ENCODE measurements at places on chromosomes 13 and 19.

- DNase-seq: peak; percentile 81
Measured at GRCh38 chr19:46408664-46409039, 4.7 kb downstream of the CCDC8 start.

DNA sequence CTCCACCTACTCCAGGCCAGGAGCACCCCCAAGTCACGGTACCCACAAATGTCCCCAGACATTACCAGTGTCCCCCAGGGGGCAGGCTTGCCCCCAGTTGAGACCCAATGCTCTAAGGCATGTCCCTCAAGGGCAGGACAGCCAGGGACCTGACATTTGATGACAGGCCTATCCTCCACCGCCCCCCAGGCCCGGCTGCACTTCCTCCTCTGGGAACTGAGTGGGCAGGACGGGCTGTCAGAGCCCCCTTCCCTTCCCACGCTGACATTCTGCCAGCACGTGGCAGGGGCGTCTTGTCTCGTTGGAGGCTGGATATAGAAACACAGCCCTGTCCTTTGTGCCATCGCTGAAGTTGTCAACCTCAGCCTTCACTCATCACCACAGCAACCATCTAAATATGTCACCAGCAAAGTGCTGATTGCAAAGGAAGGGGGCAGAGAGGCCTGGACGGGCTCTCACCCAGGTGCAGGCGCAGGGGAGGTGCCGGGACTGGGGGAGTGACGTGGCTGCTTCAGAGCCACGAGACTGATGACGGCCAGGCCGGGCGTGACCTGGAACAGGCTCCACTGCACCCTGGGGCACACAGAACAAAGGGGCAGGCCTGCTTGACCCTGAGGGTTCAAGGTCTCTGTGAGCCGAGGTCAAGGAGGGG lies 38.4 kb downstream of the GNG7 start:
- DNase-seq: peak; percentile 60

GRCh38 chr19:47352095-47352494 lies 3.0 kb downstream of the DHX34 start:
- DNase-seq: peak; percentile 37

- no peak for DNase-seq
Measured at GRCh38 chr19:40741527-40742390, 8.5 kb downstream of the ACTMAP start.

GRCh38 chr13:19088416-19088815 lies 93.2 kb downstream of the TUBA3C start:
- no peak for DNase-seq

GRCh38 chr19:46373491-46374359 lies 26.8 kb downstream of the PPP5C start:
- peak; percentile 93 for DNase-seq

DNA sequence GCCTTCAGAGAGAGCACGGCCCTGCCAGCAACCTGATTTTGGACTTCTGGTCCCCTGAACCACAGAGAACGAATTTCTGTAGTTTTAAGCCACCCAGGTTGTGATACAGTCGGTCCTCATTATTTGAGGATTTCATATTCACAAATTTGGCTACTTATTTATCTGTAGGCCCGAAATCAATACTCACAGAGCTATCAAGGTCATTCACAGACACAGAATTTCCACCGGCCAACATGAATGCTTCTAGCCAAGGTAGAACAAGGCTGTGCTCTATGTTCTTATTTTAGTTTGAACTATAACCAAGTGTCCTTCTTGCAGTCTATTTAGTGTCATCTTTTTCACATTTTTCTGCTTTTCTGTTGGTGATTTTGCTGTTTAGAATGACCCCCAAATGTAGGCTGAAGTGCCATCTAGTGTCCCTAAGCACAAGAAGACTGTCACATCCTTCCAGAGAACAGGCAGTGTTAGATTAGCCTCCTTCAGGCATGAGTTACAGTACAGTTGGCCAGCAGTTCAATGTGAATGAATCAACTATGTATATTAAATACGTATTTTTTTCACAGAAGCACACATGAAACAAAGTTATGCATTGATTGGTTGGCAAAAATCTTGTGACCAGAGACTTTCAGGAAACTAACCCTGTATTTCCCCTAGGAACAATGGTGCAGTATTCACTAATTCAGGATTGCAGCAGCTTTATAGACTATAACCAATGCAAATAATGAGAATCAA lies 63.5 kb downstream of the C13orf42 start:
- DNase-seq: no peak

DNA sequence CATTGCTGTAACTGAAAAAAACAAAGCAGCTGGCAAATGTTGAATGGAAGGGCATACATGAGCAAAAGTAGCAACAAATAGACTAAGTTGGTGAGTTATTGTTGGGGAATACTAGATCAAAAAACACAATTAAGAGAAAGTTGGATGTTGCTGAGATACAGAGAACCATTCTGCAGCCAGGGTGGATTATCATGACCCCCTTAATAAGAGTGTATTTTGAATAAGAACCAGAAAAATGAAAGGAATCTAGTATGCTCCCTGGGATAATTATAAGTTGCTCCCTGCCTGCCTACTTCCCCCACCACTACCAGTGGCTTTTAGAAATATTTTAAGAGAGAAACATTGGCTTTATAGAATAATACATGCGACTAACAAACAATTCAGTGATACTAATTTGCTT lies 14.5 kb upstream of the TRPC4 start:
- no peak for DNase-seq

GRCh38 chr19:56978023-56978565 lies 137.6 kb upstream of the PEG3 start:
- DNase-seq: no peak

DNA sequence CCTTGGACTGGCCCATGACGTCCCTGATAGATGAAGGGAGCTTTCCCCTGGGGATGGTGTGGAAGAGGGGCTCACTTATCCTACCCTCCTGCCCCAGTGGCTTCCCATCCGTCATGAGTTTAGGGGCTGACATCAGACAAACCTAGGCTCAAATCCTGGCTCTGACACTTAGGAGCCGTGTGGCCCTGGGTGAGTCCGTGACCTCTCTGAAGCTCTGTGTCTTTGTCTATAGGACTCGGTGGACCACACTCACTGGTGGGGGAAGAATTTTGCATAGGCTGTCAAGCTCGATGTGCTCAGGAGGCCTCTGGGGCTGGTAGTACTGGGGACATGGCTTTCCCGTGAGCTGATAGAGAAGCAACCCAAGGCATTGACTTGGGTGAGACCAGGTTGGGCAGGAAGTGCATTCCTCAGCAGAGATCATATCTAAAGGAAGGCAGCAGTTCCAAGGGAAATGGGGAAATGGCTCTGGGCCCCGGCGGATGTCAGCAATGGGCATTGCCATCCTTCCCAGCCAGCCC lies 17.4 kb upstream of the AP1M2 start:
- DNase-seq: no peak

GRCh38 chr13:102405499-102406100 lies 3.8 kb upstream of the FGF14 start:
- peak; percentile 38 for DNase-seq

All from osteoblast (primary cell).